B cell (primary cell): ENCODE measurements at places on chromosomes 12 and 14. TPM values are rescaled to one million over a fixed set of nuclear protein-coding genes. Genes with fewer than 3 reads are reported as not detected.

The PTPRQ gene
- not detected in 2 replicates for total RNA-seq

DNA sequence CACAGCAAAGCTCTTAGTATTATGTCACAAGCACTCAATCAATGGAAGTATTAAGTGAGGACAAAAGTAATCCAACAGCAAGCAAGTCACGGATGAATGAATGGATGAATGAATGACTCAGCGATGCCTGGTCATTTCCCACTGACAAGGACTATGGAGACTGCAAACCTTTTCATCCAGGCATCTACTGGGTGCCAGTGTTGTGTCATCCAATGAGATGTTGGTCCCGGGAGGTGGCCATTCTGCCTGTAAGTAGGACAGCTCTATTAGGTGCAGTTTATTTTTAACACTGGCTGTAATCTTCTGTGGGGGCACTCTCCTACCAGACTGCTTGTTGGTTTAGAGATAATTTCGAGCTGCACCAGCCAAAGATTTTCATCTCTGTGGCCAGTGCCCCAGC, 39.4 kb downstream of the STAB2 start:
- H3K4me1 ChIP-seq, result no peaks in the 10 kb centered on the region
- no peak for DNase-seq

GRCh38 chr12:2583642-2584401, 210.9 kb upstream of the FKBP4 start:
- H3K36me3 ChIP-seq, result no peaks in the 10 kb centered on the region
- no peaks in the 10 kb centered on the region for H3K4me1 ChIP-seq
- DNase-seq, result no peak
- no peak overlapping the region for H3K27ac ChIP-seq

DNA sequence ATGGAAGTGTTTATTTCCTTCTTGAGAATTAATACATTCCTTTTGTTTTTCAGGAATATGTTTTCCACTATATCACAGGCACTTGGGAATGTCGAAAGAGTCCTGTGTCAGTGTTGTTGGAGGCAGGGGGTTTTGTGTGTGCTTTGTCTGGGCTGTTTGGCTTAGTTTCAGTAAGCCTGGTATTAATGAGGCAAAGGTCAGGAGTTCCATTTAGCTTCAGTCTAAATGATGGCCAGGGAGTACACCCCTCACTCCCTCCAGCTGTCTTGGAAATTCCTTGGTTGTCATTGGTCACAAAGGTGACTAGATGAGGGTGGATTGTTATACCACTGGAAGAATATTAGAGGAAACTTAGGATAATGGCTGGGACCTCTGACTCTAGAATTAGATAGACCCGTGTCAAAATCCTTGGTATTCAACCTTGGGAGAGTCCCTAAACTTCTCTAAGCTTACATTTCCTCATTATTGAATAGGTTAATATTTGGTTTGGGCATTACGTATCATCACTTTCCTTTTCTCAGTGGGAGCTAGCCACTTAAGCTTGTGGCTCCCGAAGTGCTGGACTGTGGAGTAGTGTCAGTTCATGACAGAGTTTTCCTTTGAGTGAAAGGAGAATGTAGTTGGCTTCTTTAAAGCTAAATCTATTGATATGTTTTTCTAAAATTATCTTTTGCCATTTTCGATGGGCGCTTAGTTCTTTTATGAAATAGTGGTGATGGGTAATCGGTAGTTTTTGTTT, 5.2 kb downstream of the FRS2 start:
- peaks cover 16% of the 10 kb centered on the region for H3K4me1 ChIP-seq
- H3K4me3 ChIP-seq, result no peak overlapping the region
- H3K36me3 ChIP-seq, result no peaks in the 10 kb centered on the region
- H3K27ac ChIP-seq, result peak overlapping the region; percentile 33

DNA sequence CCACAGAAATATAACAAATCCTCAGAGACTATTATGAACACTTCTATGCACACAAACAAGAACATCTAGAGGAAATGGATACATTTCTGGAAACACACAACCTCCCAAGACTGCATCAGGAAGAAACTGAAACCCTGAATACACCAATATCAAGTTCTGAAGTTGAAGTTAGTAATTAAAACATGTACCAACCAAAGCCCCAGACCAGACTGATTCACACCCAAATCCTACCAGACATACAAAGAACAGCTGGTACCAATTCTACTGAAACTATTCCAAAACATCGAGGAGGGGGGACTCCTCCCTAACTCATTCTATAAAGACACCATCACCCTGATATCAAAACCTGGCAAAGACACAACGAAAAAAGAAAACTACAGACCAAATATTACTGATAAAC, 114.7 kb upstream of the CCDC175 start:
- H3K4me3 ChIP-seq, result no peak overlapping the region
- H3K27me3 ChIP-seq, result no peaks in the 10 kb centered on the region
- no peaks in the 10 kb centered on the region for H3K36me3 ChIP-seq
- H3K27ac ChIP-seq, result no peak overlapping the region

GRCh38 chr12:14278294-14278953, 87.1 kb upstream of the ATF7IP start:
- no peaks in the 10 kb centered on the region for H3K27me3 ChIP-seq
- no peaks in the 10 kb centered on the region for H3K36me3 ChIP-seq
- H3K4me3 ChIP-seq, result no peak overlapping the region
- H3K27ac ChIP-seq, result peak overlapping the region; percentile 72
- peaks cover 65% of the 10 kb centered on the region for H3K4me1 ChIP-seq
- DNase-seq, result peak; percentile 61

DNA sequence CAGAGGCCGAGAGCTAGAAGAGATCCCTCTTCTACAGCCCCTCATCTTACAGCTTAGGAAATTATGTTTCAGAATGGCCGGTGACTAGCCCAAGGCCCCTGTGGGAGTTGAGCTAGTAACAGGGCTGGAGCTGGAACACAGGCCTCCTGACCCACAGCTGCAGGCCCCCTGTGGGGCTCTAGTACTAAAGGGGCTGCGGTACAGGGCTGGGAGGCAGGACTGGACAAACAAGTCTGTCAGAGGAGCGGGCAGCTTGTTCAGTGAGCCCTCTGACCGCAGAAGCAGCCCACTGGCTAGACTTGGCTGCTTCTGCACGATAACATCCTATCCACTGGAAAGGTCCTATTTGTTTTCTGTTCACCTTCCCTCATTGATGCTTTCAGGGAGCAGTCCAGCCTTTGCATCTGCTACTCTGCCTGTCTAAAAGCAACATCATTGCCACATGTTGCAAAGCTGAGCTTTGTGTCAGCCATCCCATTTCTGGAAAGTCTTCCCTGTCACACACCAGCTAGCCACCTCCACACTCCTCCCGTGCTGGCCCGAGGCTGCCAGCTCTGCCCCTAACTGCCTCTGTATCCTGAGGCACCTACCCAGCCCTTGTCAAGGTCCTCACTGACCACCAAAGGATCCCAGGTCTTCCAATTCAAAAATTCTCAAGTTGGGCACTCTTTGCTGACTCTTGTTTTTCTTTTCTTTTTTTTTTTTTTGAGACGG, 10.2 kb downstream of the PSMC1 start:
- no peak overlapping the region for H3K4me3 ChIP-seq
- H3K36me3 ChIP-seq, result peaks cover 11% of the 10 kb centered on the region
- H3K27me3 ChIP-seq, result no peaks in the 10 kb centered on the region
- no peaks in the 10 kb centered on the region for H3K4me1 ChIP-seq
- no peak overlapping the region for H3K27ac ChIP-seq
